Kidney (tissue), 22 donors: ENCODE measurements at places on chromosomes 2 and 18. TPM values are rescaled to one million over a fixed set of nuclear protein-coding genes. Genes with fewer than 3 reads are reported as not detected.

CD28 gene
- total RNA-seq: 4.7 TPM

DNA sequence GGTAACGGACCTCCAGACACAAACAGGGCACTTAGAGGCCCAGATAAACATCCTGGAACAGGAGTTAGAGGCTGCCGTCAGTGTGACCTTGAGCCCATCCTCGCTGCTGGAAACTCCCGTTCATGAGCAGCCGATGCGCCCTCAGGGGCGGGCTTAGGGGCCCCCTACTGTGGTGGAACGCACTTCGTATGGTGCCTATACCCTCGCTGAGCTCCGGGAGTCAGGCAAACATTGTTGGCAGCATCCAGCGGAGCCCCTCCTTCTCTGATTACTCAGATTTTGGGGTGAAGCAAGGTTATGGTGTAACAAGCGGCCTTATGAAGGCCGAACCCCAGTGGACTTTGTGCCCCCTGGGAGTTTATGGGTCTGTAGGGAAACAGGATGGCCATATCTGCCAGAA, 205.3 kb upstream of the SYT4 start:
- DNase-seq: no peak
- no peaks in the 10 kb centered on the region for H3K36me3 ChIP-seq
- no peak overlapping the region for H3K4me3 ChIP-seq
- no peak overlapping the region for H3K27ac ChIP-seq
- no peaks in the 10 kb centered on the region for H3K27me3 ChIP-seq

CNTNAP5 gene
- total RNA-seq: 0.50 TPM

DNA sequence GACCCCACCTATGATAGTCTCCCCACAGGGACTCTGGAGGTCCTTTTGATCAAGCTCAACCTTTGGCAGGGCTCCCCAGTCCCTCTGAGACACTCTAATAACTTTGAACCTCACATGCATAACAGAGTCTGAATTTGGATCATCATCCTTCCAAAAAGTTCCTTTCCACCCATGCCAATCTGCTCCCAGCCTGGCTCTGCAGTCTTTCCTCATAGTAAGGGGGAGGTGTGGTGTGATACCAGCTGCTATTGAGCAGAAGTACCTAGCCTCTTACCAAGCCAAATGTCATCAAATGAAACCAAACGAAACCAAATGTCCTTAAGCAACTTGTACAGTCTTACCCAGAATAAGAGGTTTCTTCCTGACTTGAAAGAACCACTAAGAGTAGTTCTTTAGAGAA, 36.5 kb downstream of the DTNA start:
- no peaks in the 10 kb centered on the region for H3K36me3 ChIP-seq
- no peak overlapping the region for H3K27ac ChIP-seq
- H3K4me3 ChIP-seq: no peak overlapping the region
- H3K4me1 ChIP-seq: no peaks in the 10 kb centered on the region
- no peaks in the 10 kb centered on the region for H3K27me3 ChIP-seq
- DNase-seq: no peak

DNA sequence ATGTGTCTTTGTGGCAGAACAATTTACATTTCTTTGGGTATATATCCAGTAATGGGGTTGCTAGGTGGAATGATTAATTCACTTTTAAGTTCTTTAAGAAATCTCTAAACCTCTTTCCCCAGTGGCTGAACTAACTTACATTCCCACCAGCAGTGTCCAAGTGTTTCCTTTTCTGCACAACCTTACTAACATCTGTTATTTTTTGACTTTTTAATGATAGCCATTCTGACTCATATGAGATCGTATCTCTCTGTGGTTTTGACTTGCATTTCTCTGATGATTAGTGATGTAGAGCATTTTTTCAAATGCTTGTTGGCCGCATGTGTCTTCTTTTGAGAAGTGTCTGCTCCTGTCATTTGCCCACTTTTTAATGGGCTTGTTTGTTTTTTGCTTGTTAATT, 43.1 kb upstream of the PTH2R start:
- H3K27me3 ChIP-seq: no peaks in the 10 kb centered on the region
- no peaks in the 10 kb centered on the region for H3K36me3 ChIP-seq
- H3K4me3 ChIP-seq: no peak overlapping the region
- DNase-seq: no peak

SERPINB11 gene
- not detected for total RNA-seq

DNA sequence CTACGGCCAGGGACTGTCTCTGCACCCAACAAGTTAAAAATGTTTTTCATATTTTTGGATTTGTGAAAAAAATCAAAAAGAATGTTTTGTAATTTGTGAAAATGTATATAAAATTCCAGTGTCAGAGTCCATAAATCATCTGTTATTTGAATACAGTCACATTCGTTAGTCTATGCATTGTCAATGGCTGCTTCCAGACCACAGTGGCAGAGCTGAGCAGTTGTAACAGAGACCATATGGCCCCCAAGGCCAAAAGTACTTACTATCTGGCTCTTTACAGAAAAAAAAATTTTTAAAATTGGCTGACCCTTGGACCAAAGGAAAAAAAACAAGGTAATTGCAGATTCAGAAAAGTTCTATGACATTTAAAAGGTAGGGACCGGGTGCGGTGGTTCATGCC, 86.7 kb upstream of the ATL2 start:
- peaks cover 4% of the 10 kb centered on the region for H3K4me1 ChIP-seq
- H3K36me3 ChIP-seq: no peaks in the 10 kb centered on the region
- DNase-seq: no peak
- H3K27ac ChIP-seq: no peak overlapping the region
- H3K4me3 ChIP-seq: no peak overlapping the region
- no peaks in the 10 kb centered on the region for H3K27me3 ChIP-seq

GRCh38 chr2:2688254-2688653, 357.2 kb upstream of the MYT1L start:
- H3K36me3 ChIP-seq: no peaks in the 10 kb centered on the region
- no peaks in the 10 kb centered on the region for H3K4me1 ChIP-seq
- no peak overlapping the region for H3K27ac ChIP-seq
- no peaks in the 10 kb centered on the region for H3K27me3 ChIP-seq

- no peak for DNase-seq
- H3K36me3 ChIP-seq: no peaks in the 10 kb centered on the region
- no peak overlapping the region for H3K27ac ChIP-seq
- H3K4me3 ChIP-seq: no peak overlapping the region
These were observed 47.1 kb upstream of the MAP4K3 start for GRCh38 chr2:39484206-39484605.

GRCh38 chr2:12070581-12070980, 324.1 kb downstream of the LPIN1 start:
- no peak for DNase-seq
- no peaks in the 10 kb centered on the region for H3K4me1 ChIP-seq
- no peak overlapping the region for H3K4me3 ChIP-seq
- no peak overlapping the region for H3K27ac ChIP-seq
- H3K27me3 ChIP-seq: no peaks in the 10 kb centered on the region
- no peaks in the 10 kb centered on the region for H3K36me3 ChIP-seq

IL1R1 gene
- 95.9 TPM for total RNA-seq

GRCh38 chr2:238597638-238598528, 171.2 kb downstream of the ASB1 start:
- no peak overlapping the region for H3K27ac ChIP-seq
- H3K4me1 ChIP-seq: peaks cover 6% of the 10 kb centered on the region
- no peaks in the 10 kb centered on the region for H3K27me3 ChIP-seq
- no peak for DNase-seq
- H3K4me3 ChIP-seq: no peak overlapping the region
- H3K36me3 ChIP-seq: no peaks in the 10 kb centered on the region

TRIM43 gene
- not detected for total RNA-seq

NT5DC4 gene
- total RNA-seq: not detected

GRCh38 chr2:241339839-241340630, 16.1 kb upstream of the FARP2 start:
- H3K27me3 ChIP-seq: no peaks in the 10 kb centered on the region
- peaks cover 32% of the 10 kb centered on the region for H3K36me3 ChIP-seq
- no peak overlapping the region for H3K4me3 ChIP-seq

DNA sequence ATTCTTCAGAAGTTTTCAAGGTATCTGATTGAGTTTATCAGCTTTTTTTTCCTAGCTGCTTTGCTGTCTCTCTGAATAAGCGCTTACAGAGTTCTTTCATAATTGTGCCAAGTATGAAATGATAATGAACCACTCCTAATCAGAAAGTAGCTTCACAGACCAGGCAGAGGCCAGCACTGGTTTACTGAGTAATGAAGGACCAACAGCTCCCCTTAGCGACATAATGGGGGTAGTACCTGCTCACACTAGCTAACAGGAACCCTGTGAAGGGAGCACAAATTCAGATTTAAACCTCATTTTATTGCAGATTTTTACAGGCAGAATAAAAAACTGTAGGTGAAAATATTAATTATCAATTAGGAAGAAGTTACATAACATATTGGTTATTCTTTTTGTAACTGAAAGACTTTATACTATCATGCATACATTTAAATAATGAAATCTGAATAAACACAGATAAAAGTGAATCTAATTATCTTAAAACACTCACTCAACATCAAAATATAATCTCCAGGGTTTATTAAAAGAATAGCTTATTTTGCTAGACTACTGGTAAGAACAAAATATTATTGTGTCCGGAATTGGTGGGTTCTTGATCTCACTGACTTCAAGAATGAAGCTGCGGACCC, 53.7 kb upstream of the LRRC30 start:
- peak; percentile 82 for DNase-seq
- H3K27me3 ChIP-seq: no peaks in the 10 kb centered on the region
- H3K36me3 ChIP-seq: no peaks in the 10 kb centered on the region

TDRD15 gene
- total RNA-seq: 0.06 TPM

HEATR5B gene
- 20.5 TPM for total RNA-seq

DNA sequence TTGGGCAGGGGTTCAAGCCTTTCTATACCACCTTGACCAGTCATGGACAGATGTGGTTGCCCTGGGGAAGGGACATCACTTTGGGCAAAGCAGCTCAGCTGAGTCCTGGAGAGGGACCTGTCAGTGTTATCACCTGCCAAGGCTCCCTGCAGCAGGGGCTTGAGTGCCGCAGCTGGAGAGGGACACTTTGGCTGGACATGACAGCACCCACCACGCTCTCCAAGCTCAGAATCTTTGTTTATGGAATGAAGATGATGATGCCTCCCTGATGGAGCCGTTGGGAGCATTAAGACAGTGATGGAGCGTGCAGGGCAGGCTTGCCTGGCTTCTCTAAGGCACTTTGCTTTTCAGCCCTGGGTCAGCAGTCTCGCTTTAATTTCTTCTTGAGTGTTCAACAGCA, 4.3 kb upstream of the TFCP2L1 start:
- H3K27me3 ChIP-seq: no peaks in the 10 kb centered on the region

TUBA4A gene
- 49.4 TPM for total RNA-seq

DTNB gene
- total RNA-seq: 28.1 TPM

ACTG2 gene
- 13.7 TPM for total RNA-seq

RAPGEF4 gene
- total RNA-seq: 13.6 TPM

DNA sequence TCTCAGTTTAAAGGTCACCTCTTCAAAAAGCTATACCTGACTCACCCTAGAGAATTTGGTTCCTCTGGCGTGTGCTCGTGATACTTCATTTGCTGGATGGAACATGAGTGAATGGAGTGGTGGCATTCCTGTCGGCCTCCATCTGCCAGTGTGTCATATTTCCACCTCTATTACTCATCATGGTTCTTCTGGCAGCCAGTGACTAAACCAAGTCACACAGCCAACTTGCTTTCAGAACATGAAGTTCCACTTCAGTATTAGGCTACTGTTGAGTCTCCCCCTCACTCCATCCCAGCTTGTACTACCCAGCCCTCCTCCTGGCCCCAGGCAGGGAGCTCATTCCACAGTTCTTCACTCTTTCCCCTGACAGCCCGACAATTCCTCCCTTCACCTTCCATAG, 169.8 kb downstream of the MREG start:
- DNase-seq: no peak
- H3K27ac ChIP-seq: no peak overlapping the region
- no peaks in the 10 kb centered on the region for H3K27me3 ChIP-seq

DNA sequence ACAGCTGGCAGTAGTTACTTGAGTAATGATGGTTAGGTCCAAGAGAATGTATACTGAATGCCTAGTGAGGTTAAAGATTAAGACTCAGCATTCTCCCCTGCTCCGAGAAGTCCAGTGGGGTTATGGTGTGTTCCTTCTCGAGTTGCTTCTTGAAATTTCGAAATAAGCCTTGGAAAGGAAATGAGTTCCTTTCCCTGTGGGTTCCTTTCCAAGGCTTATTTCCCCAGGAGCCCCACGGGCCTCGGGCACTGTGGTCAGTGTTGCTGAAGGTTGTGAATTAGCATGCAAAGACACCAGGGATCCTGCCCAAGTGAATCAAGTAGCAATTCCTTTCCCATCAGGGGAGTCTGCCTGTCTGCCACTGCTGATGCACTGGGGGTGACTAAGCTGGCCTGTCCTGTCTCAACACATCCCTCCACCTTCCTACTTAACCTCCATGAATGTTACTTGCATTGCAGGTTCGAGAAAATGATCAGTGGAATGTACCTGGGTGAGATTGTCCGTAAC, 53.6 kb downstream of the HK2 start:
- no peak overlapping the region for H3K27ac ChIP-seq
- H3K27me3 ChIP-seq: no peaks in the 10 kb centered on the region
- H3K36me3 ChIP-seq: no peaks in the 10 kb centered on the region
- no peak overlapping the region for H3K4me3 ChIP-seq
- DNase-seq: no peak

LYG2 gene
- total RNA-seq: not detected

GRCh38 chr2:73766349-73766748, 13.6 kb downstream of the DUSP11 start:
- H3K27me3 ChIP-seq: no peaks in the 10 kb centered on the region
- H3K4me1 ChIP-seq: no peaks in the 10 kb centered on the region
- H3K4me3 ChIP-seq: no peak overlapping the region
- H3K27ac ChIP-seq: no peak overlapping the region
- DNase-seq: no peak

MYO3B gene
- 6.4 TPM for total RNA-seq

- H3K36me3 ChIP-seq: no peaks in the 10 kb centered on the region
- DNase-seq: no peak
- H3K4me3 ChIP-seq: no peak overlapping the region
- H3K27ac ChIP-seq: no peak overlapping the region
- H3K27me3 ChIP-seq: no peaks in the 10 kb centered on the region
- no peaks in the 10 kb centered on the region for H3K4me1 ChIP-seq
These were observed 271.5 kb upstream of the LYPD1 start for GRCh38 chr2:132941296-132942020.

- H3K27ac ChIP-seq: no peak overlapping the region
- DNase-seq: no peak
- no peaks in the 10 kb centered on the region for H3K27me3 ChIP-seq
- H3K4me1 ChIP-seq: peaks cover 6% of the 10 kb centered on the region
These were observed 202.7 kb upstream of the SPOPL start for GRCh38 chr2:138298900-138299299.

DNA sequence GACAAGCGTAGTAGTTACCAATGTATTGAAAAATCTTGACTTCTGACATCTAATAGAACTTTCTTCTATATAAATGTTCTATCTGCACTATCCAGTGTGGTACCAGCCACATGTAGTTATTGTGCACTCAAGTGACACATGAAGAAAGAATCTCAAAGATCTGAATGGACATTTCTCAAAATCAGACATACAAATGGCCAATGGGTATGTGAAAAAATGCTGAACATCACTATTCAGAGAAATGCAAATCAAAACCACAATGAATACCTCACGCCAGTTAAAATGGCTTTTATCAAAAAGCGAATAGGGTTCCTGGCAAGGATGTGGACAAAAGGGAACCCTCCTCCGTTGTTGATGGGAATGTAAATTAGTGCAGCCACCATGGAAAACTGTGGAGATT, 37.5 kb upstream of the SMCHD1 start:
- no peaks in the 10 kb centered on the region for H3K36me3 ChIP-seq
- H3K27me3 ChIP-seq: no peaks in the 10 kb centered on the region
- no peak overlapping the region for H3K4me3 ChIP-seq
- H3K27ac ChIP-seq: no peak overlapping the region
- DNase-seq: no peak
